ENCODE measurements at places on chromosomes 2 and 18.

DNA sequence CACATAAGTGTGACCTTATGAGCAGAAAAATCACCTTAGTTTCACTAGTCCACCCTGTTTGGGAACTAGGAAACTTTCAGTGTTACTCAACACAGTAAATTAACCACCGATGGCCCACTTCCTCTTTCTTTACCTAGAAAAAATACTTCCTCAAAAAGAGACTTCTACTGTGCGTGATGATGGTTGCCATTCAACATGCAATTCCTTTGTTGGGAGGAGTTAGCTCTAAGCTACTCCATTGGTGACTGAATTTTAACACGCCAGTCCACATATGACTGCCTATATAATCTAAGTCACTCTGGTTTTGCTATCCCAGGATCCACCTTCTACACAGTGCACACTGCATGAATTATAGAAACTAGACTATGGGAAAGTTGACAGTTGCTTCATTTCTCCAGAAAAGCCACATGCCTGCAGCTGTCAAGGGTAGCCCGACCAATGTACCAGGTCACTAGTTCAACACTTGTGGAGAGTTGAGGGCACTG is 47.8 kb upstream of the REG3G start:
- DNase-seq, result no peak

- no peak for DNase-seq
Observed at GRCh38 chr18:7561909-7562460, 5.1 kb upstream of the PTPRM start.

DNA sequence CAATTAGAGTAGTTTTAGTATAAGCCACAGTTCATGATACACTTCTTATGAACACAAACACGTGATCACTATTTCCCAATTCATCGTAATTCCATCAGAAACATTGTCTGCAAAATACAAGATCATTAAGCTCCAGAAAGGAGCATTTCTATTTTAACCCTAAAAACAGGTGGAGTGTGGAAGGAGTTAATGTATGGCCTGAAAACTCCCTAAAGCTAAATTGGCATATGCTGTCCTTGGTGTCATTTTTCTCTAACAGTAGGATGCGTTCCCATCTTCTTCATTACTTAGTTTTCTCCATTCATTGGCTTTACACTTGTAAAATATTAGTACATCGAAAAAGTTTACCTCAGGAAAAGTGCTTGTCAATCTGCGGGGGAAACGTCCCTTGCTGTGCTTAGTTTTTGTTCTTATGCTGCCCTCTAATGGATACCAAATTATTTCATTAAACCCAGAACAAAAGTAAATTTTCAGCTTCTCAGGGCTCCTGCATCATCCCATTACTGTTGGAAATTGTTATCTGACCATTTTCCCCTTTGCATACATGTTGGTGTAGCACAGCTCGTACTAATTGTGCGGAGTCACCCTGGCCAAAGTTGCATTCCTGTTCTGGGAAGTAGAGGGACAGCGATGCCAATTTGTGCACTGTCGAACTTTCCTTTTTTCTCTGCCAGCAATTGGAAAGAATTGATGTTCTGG is 153.4 kb downstream of the GPD2 start:
- peak; percentile 1 for DNase-seq

DNA sequence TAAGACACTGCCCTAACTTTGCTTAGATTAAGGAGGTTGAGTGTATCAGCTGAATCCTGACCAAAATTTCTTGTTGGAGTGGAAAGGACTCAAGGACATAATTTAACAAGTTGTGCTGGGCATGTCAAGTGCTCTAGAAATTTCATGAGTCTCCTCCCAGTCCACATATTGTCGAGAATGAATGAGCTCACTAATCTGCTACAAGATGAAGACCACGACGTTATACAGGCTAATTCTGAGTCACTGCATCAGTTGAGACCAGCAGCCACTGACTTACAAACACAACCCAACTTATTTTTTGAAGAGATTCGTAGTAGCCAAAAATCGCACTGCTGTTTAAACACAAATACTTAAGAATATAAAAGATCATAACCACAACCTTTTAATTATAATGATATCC is 28.7 kb upstream of the SLC8A1 start:
- no peak for DNase-seq

Measured in stimulated activated CD4-positive, alpha-beta T cell treated with anti-CD3 and anti-CD28 coated beads, Interleukin-1b, Interleukin-23, amount 100 ng/mL, for 1 hour (primary cell).